Activated effector memory CD4-positive, alpha-beta T cell treated with Interleukin-2 at 50 U/mL for 16 hours (primary cell): ENCODE measurements at places on chromosomes 16 and 17.
A peak's percentile ranks its signal among the peaks of the same experiment; 100 is the strongest.

GRCh38 chr17:726271-726919 lies 6.0 kb upstream of the TLCD3A start:
- DNase-seq: no peak

DNA sequence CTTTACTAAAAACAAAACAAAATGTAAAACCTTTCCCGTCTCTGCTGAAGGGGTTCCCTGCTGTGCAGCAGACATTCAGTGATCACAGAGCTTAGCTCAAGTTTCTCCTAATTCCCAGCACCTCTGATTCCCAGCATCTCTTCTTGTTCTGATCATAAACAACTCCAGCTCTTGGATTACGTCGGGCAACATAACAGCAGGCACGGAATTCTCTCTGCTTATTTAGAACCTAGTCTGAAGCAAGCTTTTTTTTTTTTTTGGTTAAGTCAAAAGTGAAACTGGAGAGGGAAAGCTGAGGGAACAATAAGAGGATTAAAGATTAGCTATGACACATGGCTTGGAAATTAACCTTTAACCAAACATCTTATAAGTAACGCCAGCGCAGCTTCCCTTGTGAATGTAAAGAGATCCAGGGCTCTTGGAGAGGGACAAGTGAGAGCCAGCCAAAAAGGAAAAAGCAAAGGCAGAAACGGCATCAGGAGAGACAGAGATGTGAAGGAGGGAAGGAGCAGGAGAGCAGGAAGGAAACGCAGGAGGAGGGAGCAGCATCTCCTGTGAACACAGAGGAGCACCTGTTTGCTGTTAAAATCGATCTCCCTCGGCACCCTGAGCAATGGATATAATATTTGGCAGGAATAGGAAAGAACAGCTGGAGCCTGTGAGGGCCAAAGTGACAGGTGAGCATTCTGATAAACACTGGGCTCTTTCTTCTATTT lies at the start of gene BCO1:
Gene BCO1, plus strand, starts transcription at position 394 of the 716 bp plus-strand sequence. Its CDS starts 220 bp downstream, at position 614.
- no peak for DNase-seq

- DNase-seq: no peak
These were observed 85.3 kb upstream of the PLCG2 start for GRCh38 chr16:81693744-81694303.

- DNase-seq: no peak
These were observed 344.8 kb downstream of the SNX29 start for GRCh38 chr16:12321311-12321842.

DNA sequence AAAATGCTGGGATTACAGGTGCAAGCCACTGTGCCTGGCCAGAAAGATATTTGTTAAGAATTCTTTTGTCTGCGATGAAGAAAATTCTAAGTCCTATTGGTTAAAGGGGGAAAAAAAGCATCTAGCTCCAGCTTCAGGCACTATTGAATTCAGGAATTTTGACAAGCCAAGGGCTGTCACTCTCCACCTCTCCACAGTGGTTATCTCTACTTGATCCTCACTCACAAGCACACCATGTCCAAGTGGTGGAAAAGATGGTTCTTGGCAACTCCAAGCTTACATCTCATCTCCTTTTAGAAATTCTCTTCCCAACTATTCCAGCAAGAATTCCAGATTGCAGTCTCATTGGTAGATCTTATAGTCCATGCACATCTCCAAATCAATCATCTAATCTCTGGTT lies 7.1 kb downstream of the RBFOX1 start:
- DNase-seq: no peak

DNA sequence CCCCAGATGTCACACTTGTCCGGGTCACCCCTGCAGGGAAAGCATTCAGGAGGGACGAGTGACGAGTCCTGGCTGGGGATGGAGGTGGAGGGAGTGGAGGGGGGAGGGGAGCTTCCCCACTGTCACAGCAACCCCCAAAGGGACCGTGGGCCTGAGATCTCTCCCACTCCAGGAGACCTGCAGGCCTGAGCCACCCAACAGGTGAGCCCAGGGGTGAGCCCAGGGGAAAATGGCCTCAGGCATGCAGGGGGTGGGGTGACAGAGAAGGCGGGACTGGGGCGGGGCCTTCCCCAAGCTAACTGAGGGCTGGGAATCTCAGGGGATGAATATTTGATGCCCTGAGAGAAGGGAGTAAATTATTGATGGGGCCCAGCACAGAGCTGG lies 2.4 kb downstream of the USH1G start:
- no peak for DNase-seq

DNA sequence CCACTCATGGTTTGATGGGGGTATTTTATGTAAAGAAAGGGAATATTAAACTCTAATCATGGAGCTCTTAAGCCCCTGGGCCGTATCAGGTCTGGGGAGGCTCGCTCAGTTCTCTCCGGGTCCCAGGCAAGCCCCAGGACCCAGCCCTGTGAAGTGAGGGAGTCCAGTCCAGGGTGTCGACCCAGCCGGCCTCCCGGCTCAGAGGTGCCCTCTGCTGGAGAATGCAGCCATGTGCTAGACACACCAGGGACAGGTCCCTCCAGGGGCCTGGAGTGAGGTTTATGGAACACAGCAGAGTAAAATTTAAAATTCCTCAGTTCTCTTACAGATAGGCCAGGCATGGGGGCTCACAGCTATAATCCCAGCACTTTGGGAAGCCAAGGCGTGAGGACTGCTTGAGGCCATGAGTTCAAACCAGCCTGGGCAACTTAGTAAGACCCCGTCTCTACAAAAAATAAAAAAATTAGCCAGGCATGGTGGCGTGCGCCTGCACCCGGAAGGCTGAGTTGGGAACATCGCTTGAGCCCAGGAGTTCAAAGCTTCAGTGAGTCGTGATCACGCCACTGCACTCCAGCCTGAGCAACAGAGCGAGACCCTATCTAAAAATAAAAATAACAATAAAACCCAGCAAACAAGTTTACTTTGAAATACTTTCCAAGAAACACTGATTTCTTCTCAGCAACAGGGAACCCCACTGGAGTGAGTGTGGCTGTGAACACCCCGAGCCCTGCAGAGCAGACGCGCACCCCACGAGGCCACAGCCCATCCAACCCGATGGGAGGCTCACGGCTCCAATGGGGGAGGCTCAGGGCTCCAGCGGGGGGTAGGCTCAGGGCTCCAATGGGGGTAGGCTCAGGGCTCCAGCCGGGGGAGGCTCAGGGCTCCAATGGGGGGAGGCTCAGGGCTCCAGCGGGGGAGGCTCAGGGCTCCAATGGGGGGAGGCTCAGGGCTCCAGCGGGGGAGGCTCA lies 72.2 kb downstream of the ZNF778 start:
- peak; percentile 52 for DNase-seq

DNA sequence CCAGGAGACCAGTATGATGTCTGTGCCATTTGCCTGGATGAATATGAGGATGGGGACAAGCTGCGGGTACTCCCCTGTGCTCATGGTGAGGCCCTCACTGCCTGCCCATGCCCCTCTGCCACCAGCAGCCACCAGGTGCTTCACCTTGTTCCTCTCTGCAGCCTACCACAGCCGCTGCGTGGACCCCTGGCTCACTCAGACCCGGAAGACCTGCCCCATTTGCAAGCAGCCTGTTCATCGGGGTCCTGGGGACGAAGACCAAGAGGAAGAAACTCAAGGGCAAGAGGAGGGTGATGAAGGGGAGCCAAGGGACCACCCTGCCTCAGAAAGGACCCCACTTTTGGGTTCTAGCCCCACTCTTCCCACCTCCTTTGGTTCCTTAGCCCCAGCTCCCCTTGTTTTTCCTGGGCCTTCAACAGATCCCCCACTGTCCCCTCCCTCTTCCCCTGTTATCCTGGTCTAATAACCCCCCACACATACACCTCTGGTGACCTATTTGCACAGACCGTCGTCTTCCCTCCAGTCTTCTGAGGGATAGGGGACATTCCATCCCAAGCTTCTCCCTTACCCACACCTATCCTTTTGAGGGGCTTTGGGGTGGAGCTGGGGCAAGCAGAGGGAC lies 3.7 kb downstream of the PFN1 start:
- no peak for DNase-seq

DNA sequence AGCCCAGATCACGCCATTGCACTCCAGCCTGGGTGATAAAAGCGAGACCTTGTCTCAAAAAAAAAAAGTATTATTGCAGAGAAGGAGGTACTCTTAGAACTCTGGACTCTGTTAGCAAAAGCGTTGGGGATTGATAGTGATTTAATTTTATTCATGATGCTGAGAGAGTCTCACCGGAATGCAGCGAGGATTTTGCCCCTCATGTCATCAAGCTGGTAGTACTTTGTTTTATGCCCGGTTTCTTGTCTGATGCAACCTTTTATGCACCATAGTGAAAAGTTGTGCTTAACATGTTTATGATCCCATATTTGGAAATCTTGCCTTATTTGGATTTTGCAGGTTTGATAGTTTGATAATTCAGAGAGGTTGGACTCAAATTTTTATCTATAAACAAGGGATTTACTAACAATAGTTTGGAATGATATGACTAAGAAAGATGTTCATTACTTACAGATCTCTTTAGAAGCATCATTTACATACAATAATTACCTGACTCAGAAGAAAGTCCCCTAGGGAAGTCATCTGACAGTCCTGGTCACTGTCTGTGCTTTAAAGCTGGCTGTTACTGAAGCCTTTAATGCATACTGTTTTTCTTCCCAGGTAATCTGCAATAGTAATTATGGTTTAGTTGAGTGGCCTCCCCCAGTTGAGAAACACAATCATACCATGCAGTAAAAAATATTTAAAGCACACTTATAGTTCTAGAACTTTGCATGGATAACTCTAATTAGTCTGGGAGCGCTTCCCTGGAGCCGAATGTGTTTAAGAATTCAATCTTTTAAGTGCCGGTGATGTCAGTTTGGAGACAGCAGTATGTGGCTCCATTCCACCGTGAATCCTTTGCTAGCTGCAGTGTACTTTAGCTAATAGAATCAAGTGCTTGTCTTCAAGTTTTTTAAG lies 120.9 kb downstream of the PRKCA start:
- DNase-seq: no peak

- no peak for DNase-seq
These were observed 2.3 kb downstream of the COPRS start for GRCh38 chr17:31856750-31857149.

DNA sequence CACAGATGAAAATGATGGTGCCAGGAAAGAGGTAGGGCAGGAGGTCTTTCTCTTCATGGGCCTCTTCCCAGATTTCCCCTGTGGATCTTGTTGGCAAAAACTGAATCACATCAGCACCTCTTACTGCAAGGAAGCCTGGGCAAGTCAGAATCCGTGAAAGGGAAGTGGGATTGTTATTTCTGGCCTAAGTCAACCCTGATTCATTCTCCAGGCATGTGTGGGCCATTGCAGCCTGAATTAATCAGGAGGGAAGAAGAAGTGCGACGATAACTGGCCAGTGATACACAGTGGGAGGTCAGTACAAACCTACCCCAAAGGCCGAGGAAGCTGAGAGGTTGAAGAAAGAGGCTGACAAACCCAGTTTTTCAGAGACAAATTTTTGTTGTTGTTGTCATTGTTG lies 17.9 kb upstream of the NSMCE1 start:
- no peak for DNase-seq

- DNase-seq: no peak
These were observed 11.5 kb upstream of the P2RX1 start for GRCh38 chr17:3927628-3928340.

- no peak for DNase-seq
These were observed 18.9 kb downstream of the DNAJA2 start for GRCh38 chr16:46954562-46954961.

DNA sequence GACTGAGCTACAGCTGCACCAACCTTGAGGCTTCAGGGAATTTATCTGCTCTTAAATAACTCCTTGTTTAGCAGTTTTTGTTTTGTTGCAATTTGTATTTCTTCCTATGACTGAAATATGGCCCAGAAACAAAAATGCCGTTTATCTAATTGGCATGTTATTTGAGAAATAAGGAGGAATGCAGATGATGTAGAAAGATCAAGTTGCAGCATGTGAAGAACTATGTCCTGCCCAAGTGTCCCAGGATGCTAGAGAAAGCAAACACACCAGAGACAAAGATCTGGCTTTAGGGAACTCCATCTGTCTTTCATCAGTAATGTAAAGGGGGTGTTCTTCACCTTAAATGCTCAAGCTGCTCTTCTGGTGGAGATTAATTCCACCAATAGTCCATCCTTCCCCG lies 29.7 kb downstream of the USP31 start:
- DNase-seq: no peak

DNA sequence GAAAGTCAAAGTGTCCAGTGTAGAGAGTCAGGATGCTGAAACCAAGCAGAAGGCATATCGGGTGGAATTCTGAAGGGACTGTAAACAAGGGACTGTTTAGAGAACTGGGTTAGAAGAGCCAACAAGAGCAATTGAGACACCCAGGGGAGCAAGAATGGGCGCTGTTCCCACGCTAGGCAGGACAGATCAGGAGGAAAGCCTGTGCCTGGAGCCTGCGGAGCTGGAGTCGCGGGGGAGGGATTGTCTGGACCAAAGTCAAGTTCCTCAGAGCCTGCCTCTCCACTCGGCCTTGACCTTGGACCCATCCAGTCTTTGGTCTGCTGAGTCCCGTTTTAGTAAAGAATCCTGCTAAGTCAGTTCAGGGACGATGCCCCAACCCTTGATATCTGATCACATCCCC lies 14.7 kb upstream of the KLHL36 start:
- no peak for DNase-seq
